NCI-H2081 (cell line): ENCODE measurements at places on chromosomes 1 and 21.
A peak's percentile ranks its signal among the peaks of the same experiment; 100 is the strongest.

GRCh38 chr1:200771625-200772555, 33.2 kb downstream of the CAMSAP2 start:
- no peak for DNase-seq

DNA sequence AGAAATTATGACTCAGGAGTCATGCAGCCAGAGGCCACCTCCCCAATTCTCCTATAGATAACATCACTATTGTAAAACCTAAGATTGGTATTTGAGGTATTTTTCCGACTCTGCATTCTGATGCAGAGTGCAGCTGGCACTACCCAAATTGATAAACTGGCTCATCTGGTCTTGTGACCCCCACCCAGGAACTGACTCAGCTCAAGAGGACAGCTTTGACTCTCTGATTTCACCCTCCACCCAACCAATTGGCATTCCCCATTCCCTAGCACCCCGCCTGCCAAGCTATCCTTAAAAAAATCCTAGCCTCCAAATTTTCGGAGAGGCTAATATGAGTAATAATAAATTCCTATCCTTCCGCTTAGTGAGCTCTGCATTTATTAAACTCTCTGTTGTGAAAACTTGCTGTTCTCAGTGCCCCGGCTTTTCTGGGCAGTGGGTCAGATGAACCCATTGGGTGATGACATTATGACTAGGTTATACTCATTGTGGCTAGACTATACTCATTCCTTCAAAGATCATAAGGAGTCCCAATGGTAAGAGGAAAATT, 39.4 kb upstream of the EPS15 start:
- DNase-seq, result no peak

DNA sequence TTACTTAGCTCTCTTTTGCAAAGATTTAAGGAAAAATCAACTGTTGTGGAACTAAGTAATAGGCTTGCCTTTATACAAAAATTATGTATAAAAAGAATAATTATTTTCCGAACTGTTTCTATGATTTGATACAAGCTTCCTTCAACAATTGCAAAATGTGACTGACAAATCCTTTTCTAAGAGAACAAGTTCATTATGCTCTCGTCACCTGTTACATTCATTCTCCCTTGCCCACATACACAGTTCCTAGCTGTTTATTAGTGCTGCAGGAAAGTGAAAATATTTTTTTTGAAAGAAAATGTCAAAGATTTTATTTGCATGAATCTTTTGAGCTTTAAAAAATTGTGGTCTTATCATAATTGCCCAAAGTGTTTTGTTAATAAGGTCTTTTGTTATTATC, 466.2 kb downstream of the USP25 start:
- no peak for DNase-seq

GRCh38 chr21:25406887-25407579, 200.2 kb downstream of the MRPL39 start:
- no peak for DNase-seq

- no peak for DNase-seq
These were observed 26.0 kb downstream of the ADGRL4 start for GRCh38 chr1:78980511-78980910.

GRCh38 chr1:6972399-6972798, 187.1 kb downstream of the CAMTA1 start:
- DNase-seq, result no peak

DNA sequence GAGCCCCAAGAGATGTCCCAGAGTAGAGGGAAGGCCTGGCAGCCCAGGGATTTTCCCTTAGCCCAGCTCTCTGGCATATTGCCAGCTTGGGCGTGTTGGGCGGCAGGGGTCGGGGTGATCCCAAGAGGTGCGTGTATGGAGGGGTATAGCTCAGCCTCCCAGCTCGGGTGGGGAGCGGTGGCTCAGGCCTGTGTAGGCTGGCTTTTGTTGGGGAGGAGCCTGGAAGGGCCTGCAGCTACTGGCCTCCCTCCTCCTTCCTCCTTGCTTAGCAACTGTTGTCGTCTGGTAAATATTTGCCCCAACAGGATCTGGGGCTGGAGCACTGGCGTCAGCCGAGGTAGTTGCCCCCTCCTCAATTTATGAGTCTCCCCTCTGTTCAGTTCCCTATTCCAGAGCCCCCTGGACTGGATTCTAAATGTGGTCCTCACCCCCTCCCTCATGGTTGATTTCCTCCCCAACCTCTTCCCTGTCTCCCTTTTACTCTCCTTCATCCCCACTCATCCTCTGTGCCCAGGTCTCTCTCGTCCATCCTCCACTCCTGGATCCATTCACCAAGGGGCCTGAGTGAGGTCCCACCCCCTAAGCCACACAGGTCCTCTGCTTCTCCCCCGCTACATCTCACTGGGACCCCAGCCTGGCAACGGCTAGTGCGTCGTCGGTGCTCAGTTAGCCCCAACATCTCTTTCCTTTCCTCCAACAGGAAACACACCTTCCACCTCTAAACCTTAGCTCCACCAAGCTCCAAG, 10.3 kb upstream of the LMNA start:
- peak; percentile 73 for DNase-seq

- DNase-seq, result peak; percentile 37
These were observed 98.0 kb upstream of the C1orf105 start for GRCh38 chr1:172322219-172323061.

DNA sequence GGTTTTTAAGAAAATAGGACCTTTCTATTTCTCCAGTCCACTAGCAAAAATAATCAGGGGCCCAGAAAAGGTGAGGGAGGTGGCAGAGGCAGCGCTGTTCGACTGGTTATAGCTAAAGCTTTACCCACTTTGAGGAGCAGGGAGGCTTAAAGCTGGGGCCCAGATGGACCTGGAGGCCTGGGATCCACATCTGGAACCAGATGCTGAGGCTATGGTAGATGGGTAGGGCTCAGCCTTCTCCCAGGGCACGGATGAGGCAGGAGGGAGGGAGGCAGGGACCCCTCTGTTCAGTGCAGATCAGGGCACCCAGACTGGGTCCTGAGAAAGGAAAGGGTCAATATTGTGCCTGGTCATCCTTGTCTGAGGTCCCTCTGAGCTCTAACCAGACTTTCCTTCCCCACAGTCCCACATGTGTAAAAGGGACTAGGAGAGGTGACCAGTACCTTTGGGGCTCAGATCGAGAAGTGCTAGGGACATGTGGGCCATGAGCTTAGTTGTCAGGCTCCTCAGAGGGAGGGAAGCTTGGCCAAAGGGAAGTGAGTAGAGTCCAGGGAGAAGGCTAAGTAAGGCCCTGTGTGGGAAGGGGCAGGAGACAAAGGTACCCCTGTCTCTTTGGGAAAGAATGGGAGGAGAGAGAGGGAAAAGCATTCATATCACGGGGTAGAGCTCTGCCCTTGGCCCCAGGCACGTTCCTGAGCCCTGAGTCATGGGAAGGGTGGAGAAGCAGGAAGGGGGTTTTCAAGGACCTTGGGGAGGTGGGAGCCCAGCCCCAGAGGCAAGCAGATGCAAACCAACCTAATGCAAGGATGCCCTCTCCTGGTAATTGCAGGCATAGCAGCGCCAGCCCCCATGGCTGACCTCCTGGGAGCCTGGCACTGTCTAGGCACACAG, 15.4 kb downstream of the LMNA start:
- peak; percentile 79 for DNase-seq

- DNase-seq, result no peak
These were observed 7.2 kb upstream of the ETS2 start for GRCh38 chr21:38798481-38798882.

DNA sequence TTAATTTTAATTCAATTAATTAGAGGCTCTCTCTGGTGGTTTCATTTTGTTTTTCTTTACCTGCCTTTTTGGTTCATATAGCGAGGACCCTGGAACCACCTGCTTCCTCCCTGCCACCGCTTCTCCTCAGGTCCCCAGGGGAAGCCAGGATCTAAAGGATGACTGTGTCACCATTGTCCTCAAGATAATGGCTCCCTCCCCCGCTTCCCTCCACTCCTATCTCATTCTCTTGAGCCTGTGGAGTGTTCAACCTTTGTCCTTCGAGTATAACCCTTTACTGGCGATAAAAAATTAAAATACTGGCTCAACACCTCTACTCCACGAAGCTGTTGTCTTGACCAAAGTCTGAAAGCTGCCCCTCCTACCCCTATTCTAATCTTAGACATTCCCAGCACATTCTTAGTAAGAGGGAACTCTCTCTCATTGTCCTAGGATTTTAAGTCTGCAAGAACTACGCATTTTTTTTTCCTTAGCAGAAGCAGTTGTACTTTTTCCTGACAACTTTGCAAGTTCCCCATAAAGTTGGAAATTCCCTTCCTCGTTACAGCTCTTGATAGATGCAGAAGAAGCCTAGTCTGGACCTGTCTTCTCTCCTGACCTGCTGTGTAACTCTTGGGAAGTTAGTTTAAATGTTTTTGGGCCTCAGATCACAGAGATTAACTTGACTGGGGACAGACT, 12.6 kb upstream of the MAPKAPK2 start:
- peak; percentile 59 for DNase-seq

DNA sequence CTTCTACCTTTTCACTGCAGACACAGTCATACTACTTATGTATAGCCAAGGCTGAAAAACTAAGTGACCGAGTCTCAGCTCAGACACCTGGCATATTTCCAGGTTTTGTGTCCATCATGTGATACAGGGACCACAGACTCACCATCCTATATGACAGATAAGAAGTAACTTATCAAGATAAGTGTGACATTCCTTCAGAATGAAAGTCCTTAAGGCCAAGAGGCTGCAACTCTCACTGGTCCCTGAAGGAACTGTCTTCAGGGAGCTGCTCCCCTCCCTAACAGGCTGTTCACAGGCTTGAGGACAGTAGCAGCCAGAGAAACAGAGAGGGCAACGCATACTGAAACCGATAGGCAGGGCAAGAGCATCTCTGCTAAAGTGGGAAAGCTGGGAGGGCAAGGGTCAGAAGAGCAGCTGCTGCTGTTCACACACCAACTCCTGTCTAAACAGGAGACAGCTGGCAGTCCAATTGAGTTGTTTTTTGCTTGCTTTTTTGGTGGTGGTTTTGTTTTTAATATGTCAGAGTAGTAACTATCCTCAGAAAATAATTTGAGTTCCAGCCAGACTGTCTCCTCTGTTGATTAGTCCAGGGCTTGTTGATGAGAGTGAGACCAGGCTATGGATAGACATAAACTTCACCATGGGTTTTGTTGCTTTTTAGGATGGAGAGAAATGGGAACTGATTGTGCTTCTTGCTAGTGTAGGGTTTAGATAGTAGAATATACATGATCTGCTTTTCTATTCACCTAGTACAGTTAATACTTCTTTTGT, 67.7 kb downstream of the MACF1 start:
- DNase-seq, result peak; percentile 47

- no peak for DNase-seq
These were observed 153.5 kb upstream of the GALNT2 start for GRCh38 chr1:229913489-229913888.

- no peak for DNase-seq
These were observed 131.9 kb downstream of the CYYR1 start for GRCh38 chr21:26441149-26441548.

DNA sequence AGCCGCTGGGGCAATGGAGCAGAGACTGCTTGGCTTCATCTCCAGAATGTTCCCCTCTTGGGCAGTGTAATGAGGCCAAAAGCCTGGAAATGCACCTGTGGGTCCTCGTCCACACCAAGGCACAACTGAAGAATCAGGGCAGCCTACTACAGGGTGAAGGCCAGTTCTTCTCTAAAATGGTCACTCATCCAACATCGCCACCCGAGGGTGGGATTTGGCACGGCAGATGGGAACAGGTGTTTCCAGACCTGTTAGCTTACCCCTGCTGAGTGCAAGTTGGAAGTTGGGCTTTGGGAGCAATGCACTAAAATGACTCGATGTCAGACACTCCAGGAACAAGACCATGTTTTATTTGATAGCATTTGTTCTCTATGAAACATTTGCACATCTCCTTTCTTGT, 543.7 kb downstream of the NPHP4 start:
- DNase-seq, result no peak

DNA sequence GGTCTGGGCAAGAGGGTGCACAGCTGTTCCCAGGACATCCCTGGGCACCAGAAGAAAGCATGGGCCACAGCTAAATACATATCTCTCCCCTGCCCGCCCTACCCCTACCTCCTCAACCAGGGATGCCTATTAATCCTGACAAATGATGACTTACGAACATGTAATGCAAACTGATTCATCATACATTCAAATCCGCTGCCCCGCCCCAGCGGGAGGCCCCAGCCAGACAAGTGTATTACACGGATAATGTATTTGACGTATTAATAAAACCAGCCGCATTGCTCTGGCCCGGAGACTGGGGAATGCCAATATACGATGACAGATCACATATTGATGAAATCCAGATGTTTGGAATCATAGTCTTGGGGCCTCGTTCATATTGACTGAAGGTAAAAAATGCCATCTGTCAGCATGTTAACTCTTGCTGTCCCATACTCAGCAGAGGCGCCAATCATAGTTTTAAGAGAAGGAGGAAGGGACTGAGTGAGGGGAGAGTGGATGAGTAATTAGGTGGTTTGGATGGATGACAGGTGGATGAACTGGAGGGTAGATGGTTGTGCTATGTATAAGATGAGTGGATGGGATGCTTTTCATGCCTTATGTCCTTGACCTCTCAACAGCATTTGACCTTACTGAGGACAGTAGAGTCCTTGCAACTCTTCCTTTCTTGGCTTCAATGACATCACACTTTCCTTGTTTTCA, 68.2 kb downstream of the TMEM53 start:
- DNase-seq, result no peak

- no peak for DNase-seq
These were observed 34.6 kb upstream of the TLR5 start for GRCh38 chr1:223177681-223178080.

- DNase-seq, result peak; percentile 76
These were observed 3.2 kb upstream of the RXFP4 start for GRCh38 chr1:155938220-155938627.

GRCh38 chr1:214316593-214316992, 35.6 kb downstream of the SMYD2 start:
- DNase-seq, result no peak

DNA sequence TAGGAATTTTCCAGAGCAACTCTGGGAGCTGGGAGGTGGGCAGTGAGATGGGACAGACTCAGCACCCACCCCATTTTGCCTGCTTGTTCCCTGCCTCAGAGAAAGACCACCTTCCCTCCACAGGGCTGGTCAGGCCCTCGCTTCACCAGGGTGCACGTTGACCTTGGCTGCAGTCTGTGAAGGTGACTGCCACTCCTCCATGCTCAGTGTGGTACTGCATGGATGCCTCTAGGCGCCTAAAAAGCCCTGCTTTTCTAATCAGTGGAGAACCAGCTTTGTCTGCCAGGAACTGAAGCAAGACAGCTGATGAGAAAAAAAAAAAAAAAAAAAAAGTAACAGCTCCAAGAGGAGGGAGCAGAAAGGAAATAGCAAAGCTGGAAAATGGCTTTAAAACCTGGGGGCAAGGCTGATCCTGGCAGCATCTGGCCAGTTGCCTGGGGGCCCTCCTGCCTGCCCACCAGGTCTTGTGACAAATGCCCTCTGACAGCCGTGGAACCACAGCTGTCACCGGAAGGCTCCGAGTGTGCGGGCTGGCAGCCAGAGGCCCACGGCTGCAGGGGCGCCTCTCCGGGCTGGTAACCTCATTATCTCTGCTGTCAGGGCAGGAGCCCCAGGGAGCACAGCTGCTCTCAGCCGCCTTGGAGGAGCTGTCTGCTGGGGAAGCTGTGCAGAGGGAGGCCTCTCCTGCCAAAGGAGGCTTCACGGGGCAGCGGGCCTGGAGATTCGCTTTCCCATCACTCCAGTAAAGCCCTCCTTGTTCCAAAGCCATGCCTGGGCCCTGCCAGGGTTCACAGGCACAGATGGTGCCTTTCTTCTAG, 13.7 kb downstream of the KIAA1614 start:
- DNase-seq, result peak; percentile 93
